Motor neuron (in vitro differentiated cells): ENCODE measurements at places on chromosomes 13 and 19. TPM values are rescaled to one million over a fixed set of nuclear protein-coding genes. Genes with fewer than 3 reads are reported as not detected.

ZNF600 gene
- 2.0 and 2.2 TPM in 2 replicates for total RNA-seq

STOML3 gene
- not detected in 2 replicates for total RNA-seq

ZNF738 gene
- 15.6 and 16.3 TPM in 2 replicates for total RNA-seq

CGB2 gene
- total RNA-seq = not detected in 2 replicates

NKG7 gene
- total RNA-seq = not detected in 2 replicates

SOX1 gene
- 0.22 and 0.27 TPM in 2 replicates for total RNA-seq

TNFSF11 gene
- not detected in 2 replicates for total RNA-seq

DMRTC2 gene
- 0.45 and 0.49 TPM in 2 replicates for total RNA-seq

SHISA2 gene
- total RNA-seq = 0.39 TPM in 1 of 2 replicates, not detected in the other

PNMA8B gene
- 5.4 and 5.7 TPM in 2 replicates for total RNA-seq
